ENCODE measurements at places on chromosomes 2 and 18.

DNA sequence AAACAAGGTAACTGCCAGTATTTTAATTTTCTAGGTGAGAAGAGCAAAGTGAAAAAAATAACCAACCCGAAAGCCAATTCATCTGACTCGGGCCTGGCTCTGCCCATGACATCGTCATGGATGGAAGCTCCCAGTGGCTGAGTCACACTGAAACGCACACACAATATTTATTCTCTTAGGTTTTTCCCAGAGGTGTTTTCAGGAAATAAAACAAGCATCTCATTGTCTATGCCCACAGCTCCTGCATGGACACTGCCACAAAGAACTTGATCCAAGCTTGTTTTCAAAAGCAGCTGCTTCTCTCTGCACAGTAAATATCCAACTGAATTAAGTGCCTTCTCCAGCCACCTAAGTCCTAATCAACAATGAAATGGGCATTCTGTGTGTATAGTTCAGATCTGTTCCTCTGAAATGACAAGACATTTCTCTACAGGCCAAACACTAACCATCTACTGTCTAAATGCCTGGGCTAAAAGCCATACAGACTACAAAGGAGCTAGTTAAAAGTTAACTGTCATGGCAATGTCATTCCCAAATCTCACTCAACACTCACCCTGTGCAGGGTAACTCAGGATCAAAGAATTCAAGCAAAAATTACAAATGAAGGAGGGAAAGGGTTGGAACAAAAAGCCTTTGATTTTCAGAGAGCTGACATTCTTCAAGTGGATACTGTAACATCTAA lies 62.9 kb downstream of the RPL31 start:
- no peak for DNase-seq

- no peak for DNase-seq
Measured at GRCh38 chr2:44218771-44219170, 50.1 kb downstream of the PPM1B start.

GRCh38 chr2:77470096-77470495 lies 52.1 kb downstream of the LRRTM4 start:
- DNase-seq = no peak

GRCh38 chr2:143823296-143823695 lies 694.1 kb downstream of the ARHGAP15 start:
- DNase-seq = no peak

- no peak for DNase-seq
Measured at GRCh38 chr2:64105670-64106461, 38.4 kb downstream of the PELI1 start.

DNA sequence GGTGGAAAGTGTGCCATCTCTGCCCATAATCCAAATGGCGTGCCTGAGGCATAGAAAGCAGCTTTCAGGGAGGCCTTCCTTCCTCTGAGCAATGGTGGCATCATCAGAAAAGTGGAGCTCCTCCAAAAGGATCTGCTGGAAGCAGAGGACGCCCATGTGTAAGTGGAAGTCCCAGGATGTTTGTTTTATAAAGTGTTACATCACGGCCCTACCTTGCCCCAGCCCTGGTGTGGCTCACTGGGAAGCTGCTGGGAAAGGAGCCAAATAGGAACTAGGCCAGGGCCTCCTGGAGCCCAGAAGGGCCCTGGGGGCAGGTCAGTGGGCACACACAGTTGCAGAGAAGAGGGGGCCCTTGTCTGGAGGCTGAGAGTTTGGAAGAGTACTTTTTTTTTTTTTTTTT lies 4.2 kb upstream of the ODC1 start:
- no peak for DNase-seq

DNA sequence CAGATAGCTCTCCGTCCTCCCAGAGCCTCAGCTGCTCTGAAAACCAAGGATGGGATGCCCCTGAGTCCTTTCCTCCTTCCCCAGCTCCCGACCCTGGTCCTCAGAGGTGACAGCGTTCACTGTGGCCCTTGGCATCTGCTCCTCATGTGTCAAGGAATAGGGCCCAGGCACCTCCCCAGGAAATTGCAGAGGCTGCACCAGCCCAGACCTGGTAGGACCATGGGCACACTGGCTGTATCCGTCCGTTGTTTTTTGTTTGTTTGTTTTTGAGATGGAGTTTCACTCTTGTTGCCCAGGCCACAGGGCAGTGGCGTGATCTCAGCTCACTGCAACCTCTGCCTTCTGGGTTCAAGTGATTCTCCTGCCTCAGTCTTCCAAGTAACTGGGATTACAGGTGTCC lies 37.5 kb upstream of the SLC66A3 start:
- no peak for DNase-seq

DNA sequence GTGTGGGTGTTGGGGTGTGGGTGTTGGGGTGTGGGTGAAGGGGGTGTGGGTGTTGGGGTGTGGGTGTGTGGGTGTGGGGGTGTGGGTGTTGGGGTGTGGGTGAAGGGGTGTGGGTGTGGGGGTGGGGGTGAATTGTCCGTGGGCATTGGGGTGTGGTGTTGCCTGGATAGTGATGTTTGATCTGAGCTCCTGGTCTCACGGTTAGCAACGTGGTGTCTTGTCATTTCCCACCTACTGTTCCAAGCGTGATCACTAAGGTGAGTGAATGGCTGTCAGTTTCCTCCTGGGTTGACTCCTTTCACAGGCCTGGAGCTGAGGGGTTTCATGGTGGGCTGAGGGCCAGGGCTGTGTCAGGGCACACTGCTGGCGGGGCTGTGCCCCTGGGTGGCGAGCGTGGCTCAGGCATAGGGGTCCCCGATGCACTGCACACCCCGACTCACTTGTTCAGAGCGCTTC lies 27.2 kb downstream of the RTP5 start:
- no peak for DNase-seq

DNA sequence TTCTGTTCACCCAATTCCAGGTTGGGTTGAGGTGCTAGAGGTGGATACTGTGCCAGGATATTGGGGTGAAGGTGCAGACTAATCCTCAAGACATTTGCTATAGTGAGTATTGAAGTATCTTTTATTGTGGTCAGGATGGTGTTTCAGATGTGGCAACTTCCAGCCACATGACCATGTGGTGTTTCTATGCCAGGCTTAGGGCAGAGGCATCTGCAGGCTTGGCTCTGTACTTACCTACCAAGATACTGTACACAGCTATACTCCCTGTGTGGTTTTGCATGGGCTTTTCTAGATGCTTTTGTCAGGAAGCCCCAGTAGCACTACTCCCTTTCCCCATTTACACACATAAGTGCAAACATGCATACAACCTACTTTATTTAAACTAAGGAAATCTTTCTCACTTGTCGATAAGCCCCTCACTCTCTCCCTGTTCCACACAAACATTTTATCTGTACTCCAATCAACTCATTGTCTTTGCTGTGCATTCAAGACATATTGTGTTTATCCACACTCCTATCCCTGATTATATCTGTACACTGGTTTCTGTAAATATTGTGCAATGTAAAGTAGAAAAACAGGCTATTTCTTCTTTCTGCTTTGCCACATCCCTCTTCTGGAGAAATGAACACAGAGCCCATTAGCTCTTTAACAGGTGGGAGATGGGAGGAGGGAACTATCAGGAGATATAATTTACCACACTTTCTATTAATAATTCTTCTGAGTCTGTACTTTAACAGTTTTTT lies 12.3 kb downstream of the ARL6IP6 start:
- peak; percentile 72 for DNase-seq

DNA sequence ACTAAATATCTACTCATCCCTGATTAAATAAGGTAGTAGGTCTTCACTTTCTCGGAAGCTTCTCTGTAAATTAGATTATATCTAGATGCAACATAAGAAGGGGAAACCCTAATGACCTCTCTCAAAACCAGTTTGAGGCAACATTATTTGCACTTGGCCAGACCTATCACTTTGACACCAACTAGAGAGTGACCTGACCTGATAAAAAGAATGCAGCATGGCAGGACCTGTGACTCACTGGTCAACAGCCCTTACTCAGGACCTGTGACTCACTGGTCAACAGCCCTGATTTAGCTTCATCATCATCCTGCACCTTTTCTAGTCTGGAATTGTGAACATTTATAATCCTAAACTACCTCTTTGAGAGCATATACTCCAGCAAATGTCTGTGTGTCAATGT lies 1957.7 kb upstream of the CELF4 start:
- no peak for DNase-seq

GRCh38 chr2:184793176-184793575 lies 194.8 kb downstream of the ZNF804A start:
- no peak for DNase-seq

DNA sequence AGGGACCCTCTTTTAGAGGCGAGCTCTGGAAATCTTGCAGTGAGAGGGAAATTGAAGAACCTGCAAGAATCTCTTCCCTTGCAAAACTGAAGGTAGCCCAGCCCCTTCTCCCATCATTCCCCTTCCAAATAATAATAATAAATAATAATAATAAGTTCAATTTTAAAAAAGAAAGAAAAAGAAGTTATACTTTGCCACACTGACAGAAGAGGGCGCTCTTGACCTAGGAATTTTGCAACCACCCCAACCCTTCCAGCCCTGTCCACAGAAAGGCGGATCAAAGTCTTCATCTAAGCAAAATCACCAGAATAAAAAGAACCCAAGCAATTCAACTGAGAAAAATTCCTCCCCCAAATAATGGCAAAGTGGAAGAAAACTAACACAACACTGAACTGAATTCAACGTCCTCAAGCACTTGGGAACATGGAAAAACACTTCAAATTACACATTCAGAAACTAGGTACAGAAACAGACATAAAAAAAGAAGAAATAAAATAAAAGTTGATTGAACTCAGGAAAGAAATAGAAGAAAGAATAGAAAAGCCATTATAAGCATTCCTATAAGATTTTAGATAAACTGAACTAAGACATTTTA lies 98.9 kb upstream of the GLS start:
- DNase-seq = peak; percentile 62

GRCh38 chr2:230798769-230799399 lies 65.9 kb upstream of the ITM2C start:
- peak; percentile 81 for DNase-seq

- DNase-seq = peak; percentile 57
Measured at GRCh38 chr2:100606726-100607343, 44.0 kb downstream of the PDCL3 start.

Data from CD4-positive, alpha-beta T cell treated with Interleukin-10 for 1 hour (primary cell).